CD4-positive, alpha-beta T cell (primary cell): ENCODE measurements at places on chromosomes 2 and 18.

GRCh38 chr18:23243178-23243577 lies 107.9 kb downstream of the CABLES1 start:
- DNase-seq: no peak

- no peak for DNase-seq
Measured at GRCh38 chr2:200662727-200663126, 76.9 kb downstream of the AOX1 start.

- no peak for DNase-seq
Measured at GRCh38 chr2:188047735-188048134, 243.9 kb upstream of the GULP1 start.

DNA sequence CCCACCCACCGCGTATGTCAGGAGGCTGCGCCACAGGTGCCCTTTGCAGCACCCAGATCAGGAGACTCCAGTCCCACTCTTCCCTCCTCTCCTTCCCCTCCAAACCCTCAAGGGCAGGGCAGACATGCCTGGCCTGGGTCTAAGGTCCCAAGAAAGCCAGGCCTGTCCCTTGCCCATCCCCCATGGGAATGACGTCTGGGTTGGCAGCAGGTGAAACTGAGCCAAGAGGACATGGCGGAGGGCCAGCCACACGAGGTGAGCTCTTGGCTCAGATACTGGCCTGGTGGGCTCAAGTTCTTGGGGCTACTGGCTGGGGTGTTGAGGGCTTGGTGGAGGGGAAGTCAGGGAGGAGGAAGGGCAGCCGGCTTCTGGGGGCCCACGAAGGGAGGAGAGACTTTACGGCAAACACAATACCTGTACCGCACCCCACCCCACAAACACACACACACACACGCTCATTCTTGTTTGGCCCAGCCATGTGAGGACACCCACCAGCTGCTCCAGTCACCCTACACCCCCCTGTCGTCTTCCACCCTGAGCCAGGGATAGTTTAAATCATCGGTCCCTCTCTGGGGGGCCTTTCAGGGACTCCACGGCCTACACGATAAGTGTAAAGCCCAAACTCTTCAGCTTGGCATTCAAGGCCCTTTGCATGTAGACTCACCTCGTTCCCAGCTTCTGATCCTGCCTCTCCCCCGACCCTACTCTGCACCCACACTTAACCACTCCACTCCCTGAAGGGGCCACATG lies 24.1 kb upstream of the TNS1 start:
- DNase-seq: no peak

- DNase-seq: no peak
Measured at GRCh38 chr2:218125626-218126080, at the start of gene CXCR2. CXCR2 (plus strand) TSS chr2:218126028; CDS start chr2:218134802, 8,774 bp downstream.

DNA sequence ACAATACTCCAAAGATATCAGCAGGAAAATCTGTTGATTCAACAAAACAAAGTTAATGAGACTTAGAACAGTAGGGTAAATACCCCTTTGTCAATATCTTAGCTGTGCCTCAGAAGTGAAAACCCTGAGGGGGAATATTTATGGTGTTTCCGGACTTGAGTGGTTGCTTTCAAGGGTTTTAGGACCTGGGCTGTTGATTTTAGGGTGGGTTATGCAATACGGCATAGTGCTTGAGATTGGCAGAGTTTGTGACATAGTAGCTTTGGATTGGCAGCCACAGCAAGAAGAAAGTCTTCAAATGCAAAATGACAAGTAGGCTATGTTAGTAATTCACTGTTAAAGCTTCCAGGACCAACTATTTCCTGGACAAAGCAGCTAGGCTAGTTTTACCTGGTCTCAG lies 826.3 kb upstream of the CDH2 start:
- DNase-seq: no peak

GRCh38 chr2:88452980-88453582 lies 588 bp upstream of the FOXI3 start:
- DNase-seq: no peak
